Caudate nucleus (tissue), 63 donors: ENCODE measurements at places on chromosomes 13 and 19.
A peak's percentile ranks its signal among the peaks of the same experiment; 100 is the strongest.

DNA sequence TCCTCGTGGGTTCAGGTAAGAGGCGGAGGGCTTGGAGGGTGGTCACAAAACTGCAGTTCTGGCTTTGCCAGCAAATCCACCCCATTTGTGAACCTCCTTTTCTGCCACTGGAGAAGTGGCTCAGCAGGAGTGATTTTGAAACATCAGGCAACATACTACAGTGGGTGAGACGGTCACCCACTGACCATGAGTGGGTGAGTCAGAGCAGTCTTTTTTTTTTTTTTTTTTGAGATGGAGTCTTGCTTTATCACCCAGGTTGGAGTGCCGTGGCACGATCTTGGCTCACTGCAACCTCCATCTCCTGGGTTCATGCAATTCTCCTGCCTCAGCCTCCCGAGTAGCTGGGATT is 3.0 kb downstream of the TOMM40 start:
- no peak for DNase-seq

GRCh38 chr19:29528350-29528945 is 2.7 kb downstream of the VSTM2B start:
- DNase-seq: peak; percentile 86

- DNase-seq: no peak
These were observed 10.3 kb downstream of the PDE4A start for GRCh38 chr19:10430505-10431253.

DNA sequence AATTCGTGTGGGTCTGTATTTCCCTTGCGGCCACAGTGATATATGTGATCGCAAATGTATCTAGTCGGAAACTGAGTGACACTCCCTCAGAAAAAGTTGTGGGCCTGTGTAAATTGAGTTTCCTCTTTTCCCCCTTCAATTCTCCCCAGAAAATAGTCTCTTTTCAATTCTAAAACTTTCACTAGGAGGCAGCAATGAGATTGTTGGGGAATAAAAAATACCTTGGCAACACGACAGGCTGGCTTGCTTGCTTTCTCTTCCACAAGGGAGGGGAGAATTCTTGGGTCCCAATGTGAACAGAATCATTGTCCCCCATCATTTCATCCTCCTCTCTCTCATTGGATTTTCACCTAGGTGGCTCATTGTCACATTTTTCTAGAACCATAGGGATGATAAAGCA is 3.7 kb upstream of the SOX21 start:
- DNase-seq: no peak

GRCh38 chr13:111213964-111214726 is 99.0 kb downstream of the ARHGEF7 start:
- DNase-seq: no peak

DNA sequence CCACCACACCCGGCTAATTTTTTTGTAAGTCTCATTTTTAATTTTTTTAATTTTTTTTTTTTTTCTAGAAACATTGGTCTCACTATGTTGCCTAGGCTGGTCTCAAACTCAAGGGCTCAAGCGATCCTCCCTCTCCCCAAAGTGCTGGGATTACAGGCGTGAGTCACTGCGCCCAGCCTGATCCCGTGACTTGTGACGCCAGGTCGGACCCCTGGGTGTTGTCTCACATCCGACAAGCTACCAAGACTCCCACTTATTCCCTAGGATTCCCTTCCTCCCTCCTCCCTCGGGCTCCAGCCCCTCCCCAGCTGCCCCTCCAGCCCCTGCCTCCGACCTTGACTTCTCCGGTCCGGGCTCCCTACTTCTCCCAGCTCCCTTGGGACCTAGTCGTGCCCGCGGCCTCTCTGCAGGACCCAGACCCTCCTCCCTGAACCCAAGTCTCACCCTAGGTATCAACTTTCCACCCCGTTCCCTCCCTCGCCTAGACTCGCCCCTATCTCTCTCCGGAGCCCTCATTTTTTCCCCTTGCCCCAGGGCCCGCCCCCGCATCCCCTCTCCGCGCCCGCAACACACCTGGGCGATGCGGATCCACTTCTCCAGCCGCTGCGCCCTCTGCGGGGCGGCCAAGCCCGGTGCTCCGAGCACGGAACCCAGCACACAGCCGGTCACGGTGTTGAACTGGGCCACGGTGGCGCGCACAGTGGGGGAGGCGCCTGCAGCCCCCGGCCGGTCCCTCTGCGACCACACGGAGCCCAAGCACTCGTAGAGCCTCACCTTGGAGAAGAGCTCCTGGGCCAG is 13.1 kb downstream of the RGL3 start:
- no peak for DNase-seq

- no peak for DNase-seq
These were observed 13.6 kb upstream of the KPNA3 start for GRCh38 chr13:49806126-49806536.

GRCh38 chr19:18232540-18233223 is 6.4 kb upstream of the PDE4C start:
- DNase-seq: no peak

DNA sequence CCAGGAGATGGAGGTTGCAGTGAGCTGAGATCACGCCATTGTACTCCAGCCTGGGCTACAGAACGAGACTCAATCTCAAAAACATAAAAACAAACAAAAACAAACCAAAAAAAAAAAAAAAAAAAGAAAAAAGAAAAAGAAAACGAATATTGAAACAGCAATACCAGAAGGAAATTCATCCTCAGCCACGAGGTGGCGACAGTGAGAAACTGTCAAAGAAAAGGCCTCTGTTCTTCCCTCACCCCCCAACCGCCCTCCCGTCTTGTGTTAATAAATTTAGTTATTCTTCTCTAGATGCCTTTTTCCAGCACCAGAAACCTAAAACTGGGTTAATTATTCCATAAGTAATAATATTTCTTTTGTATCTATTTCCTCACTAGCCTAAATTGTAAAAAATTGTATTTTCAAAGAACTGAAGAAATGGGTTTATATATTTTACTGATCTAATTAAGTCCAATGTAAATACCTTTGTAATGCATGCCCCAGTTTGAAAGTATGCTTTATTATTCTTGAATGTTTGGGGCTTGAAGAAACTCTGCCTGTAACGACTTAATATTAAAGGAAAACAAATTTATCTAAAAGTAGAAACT is 38.6 kb downstream of the LIG4 start:
- no peak for DNase-seq

DNA sequence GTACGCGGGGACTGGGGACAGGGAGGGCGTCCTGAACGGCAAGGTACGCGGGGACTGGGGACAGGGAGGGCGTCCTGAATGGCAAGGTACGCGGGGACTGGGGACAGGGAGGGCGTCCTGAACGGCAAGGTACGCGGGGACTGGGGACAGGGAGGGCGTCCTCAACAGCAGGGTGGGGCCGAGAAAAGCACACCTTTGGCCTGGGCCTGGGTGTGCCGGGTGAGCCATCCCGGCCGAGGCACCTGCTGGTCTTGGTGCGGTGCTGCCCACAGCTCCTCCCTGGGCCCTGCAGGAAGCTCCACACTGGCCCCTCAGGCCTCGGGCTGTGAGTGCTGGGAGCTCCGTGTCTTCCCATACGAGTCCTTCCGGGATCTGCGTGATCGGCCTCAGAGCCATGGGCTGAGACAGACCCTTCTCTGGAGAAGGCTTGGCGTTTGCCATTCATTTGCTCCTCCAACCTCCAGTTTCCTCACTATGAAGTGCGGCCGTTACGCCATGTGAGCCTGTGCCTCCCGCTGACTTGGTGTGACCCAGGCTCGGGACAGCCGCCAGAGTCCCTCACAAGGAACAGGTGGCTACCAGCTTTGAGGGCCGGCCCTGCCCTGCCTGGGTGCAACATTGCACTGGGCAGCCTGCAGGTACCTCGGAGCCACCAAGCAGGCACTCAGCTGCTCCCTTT is 7.8 kb upstream of the ZNF554 start:
- no peak for DNase-seq

DNA sequence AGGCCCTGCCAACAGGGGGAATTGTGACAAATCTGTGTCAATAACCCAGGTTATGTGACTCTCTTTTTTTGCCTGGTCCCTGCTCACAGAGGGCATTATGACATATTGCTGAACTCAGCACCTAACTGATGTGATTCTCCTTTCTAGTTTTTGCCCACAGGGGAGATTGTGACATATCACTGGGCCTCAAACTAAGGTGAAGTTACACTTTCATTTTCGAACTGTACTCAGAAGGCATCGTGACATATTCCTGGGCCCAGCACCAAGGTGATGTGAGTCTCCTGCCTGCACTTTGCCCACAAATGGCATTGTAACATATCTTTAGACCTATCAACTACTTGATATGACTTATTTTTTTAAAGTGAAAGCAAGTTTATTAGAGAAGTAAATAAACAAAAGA is 83.0 kb downstream of the ZNF728 start:
- no peak for DNase-seq

- no peak for DNase-seq
These were observed 19.2 kb downstream of the PDE4A start for GRCh38 chr19:10439588-10439987.

DNA sequence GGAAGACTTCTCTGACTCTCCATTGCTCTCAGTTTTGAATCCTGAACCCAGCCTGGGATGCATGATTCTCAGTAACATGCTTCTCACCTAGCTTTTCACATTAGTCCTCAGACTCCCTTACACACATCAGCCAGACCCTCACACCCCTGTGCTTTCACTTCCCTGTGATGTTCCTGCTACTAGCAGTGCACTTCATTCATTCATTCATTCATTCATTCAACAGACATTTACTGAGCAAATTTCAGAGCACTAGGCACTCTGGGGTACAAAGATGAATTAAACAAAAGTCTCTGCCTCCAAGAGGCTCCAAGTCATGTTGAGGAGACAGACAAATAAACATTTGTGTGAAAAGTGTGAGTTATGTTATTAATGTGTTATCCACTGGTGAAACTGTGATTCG is 145.2 kb downstream of the RXFP2 start:
- DNase-seq: no peak

DNA sequence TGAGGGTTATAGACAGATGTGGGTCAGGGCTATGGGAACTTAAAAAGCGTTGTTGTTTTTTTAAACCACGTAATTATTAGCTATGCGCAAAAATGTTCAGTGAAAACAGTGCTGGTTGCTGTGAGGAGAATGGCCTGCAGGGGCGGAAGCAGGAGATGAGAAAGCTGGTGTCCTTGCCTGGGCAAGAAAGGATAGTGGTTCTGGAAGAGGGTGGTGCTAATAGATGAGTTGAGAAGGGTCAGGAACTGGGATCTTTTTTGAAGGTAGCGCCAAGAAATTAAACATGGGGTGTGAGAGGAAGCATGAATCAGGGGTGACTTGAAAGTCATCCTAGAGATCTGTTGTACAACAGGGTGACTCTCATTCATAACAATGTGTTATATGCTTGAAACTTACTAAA is 4.8 kb upstream of the SMG9 start:
- DNase-seq: no peak

DNA sequence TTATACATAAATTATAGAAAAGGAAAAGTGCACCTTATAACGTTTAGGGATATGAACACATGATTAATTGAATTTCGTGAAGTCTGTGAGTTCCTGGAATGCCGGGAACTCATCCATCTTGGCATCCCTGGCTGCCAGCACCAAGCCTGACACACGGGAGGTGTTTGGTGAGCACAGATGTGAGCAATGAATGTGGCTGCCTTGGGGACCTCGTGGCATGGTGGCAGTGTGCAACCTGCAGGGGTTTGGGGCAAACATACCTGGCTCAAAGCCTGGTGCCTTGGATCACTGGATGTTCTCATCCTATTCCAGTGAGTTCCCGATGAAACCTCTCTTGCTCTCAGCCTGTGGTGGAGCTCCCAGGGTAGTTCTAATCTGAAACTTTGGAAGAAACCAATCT is 10.4 kb upstream of the MAP2K2 start:
- DNase-seq: no peak

DNA sequence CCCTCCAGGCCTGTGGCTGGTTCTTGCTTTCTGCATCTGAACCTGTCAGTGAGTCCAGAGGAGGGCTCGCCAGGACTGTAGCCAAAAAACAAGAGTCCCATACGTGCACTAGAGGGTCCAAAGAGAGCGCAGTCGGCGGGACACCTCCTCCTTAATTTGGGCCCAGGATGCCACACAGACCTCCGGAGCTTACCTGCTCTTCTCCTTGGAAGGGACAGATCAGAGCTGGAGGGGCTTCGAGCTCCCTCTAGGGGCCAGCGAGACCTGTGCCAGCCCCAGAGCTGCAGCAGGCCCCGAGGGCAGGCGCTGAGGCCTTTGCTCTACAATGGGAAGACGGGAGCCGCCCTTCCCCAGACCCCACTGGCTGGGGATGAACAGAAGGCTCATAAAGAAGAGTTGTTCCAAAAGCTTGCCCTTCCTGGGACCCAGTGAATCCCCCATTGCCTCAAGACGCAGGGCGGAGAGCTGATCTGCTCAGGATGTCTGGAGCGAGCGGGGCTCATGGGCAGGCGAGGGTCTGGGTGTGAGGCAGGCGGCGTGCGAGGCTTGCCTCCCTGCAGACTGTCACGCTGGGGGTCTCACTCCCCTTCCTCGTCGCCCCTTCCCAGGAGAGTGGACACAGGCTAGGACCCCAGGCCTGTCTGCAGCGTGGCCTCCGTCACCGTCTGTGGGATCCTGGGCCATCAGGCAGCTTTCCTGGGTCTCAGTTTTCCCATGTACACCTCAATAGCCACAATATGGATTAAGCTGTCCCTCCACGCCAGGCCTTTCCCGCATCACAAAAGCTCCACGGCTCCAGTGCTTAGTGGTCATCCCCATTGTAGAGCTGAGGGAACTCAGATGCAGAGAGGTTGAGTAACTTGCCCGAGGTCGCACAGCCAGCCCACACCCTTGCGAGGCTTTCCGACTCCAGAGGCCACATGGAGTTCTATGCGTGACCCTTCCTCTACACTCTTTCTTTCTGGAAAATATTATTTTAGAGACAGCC is 46.9 kb upstream of the VSTM2B start:
- DNase-seq: no peak

DNA sequence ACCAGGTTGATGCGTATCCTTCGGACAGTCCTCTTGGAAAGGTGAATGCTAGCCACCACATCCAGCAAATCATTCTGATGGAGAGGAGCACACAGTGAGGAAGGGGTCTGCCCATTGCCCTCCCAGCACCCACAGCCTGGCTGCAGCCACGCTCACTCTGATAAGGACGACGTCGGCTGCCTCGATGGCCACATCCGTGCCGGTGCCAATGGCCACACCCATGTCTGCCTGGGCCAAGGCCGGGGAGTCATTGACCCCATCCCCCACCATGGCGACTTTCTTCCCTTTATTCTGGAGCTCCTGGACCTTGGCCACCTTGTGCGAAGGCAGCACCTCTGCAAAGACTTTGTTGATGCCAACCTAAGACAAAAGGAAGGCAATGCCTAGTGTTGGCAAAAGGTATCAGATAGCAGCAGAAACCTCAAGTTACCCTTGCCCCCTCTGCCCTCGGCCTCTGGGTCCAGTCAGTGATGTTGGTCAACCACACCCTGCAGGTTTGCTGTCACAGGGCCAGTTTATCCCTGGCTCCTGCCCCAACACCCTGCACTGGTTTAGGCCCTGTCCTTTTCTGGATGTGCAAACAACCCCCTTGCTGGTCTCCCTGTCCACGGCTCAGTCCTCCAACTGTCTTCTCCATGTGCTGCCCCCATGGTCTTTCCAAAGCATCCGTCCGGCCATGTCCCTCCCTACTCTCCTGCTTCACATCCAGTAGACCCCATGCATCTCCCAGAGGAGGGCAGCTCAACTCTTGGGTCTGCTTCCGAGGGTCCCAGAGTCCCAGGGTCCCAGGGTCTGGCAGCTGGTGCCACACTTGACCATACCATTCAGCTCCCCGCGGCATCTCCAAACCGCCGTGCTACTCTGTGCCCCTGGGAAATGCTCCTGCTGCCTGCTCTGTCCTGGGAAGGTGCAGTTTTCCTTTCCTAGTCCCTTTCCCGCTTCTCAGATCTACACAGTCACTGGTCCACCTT is 73.6 kb downstream of the ATP7B start:
- DNase-seq: no peak
